Activated CD4-positive, alpha-beta T cell treated with anti-CD3 and anti-CD28 coated beads for 36 hours (primary cell): ENCODE measurements at places on chromosomes 7 and 10. TPM values are rescaled to one million over a fixed set of nuclear protein-coding genes. Genes with fewer than 3 reads are reported as not detected.

The FFAR4 gene
- not detected for total RNA-seq

The LIPA gene
- total RNA-seq: 22.1 TPM

GRCh38 chr7:101684983-101685330, 55.9 kb upstream of the MYL10 start:
- DNase-seq: no peak
- H3K36me3 ChIP-seq: no peaks in the 10 kb centered on the region
- H3K4me3 ChIP-seq: no peak overlapping the region
- H3K27ac ChIP-seq: no peak overlapping the region
- H3K4me1 ChIP-seq: no peaks in the 10 kb centered on the region

- peaks cover 5% of the 10 kb centered on the region for H3K27me3 ChIP-seq
- DNase-seq: no peak
- H3K36me3 ChIP-seq: no peaks in the 10 kb centered on the region
These were observed 298.2 kb upstream of the GALNT17 start for GRCh38 chr7:70833726-70834125.

- H3K27ac ChIP-seq: no peak overlapping the region
- no peaks in the 10 kb centered on the region for H3K4me1 ChIP-seq
- no peak for DNase-seq
- no peak overlapping the region for H3K4me3 ChIP-seq
- no peaks in the 10 kb centered on the region for H3K36me3 ChIP-seq
These were observed 564.9 kb downstream of the POM121L12 start for GRCh38 chr7:53600296-53600695.

- DNase-seq: no peak
- no peak overlapping the region for H3K4me3 ChIP-seq
- H3K27me3 ChIP-seq: peaks cover 10% of the 10 kb centered on the region
- no peaks in the 10 kb centered on the region for H3K4me1 ChIP-seq
These were observed 492.4 kb downstream of the TNS3 start for GRCh38 chr7:47089461-47089860.

The CCDC172 gene
- total RNA-seq: not detected

DNA sequence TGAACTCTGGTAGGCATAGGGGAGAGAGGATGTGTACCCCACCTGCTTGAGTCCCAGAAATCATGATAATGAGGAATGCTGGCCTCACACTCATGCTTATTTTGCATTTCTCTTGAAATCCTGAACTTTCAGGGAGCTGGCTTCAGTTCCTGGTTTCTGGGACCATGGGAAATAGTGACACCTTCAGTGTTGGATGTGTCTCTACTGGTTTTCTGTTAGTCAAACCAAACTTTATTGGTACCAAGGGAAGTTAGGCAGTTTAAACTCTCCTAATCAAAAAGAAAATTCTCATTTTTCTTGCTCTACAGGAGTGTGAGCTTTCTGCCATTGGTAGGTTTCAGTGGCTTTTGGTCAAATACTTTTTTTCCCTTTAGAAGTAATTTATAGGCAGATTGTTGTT, 11.8 kb upstream of the PCGF5 start:
- H3K4me1 ChIP-seq: peaks cover 66% of the 10 kb centered on the region
- H3K27ac ChIP-seq: peak overlapping the region; percentile 25
- H3K27me3 ChIP-seq: no peaks in the 10 kb centered on the region
- peaks cover 4% of the 10 kb centered on the region for H3K36me3 ChIP-seq

GRCh38 chr10:119538632-119539358, 3.7 kb downstream of the RGS10 start:
- DNase-seq: peak; percentile 81
- H3K27ac ChIP-seq: peak overlapping the region; percentile 87
- H3K4me1 ChIP-seq: peaks cover 70% of the 10 kb centered on the region

The HOXA10 gene
- not detected for total RNA-seq

The EMX2 gene
- total RNA-seq: not detected

- DNase-seq: no peak
- H3K27ac ChIP-seq: no peak overlapping the region
These were observed 70.5 kb downstream of the COPG2 start for GRCh38 chr7:130598056-130598455.

GRCh38 chr7:102320181-102320580, 33.5 kb downstream of the SH2B2 start:
- no peaks in the 10 kb centered on the region for H3K36me3 ChIP-seq
- no peaks in the 10 kb centered on the region for H3K4me1 ChIP-seq
- no peak overlapping the region for H3K27ac ChIP-seq
- H3K27me3 ChIP-seq: peaks cover 16% of the 10 kb centered on the region
- H3K4me3 ChIP-seq: no peak overlapping the region

- no peaks in the 10 kb centered on the region for H3K4me1 ChIP-seq
- H3K36me3 ChIP-seq: no peaks in the 10 kb centered on the region
- H3K27me3 ChIP-seq: no peaks in the 10 kb centered on the region
- H3K4me3 ChIP-seq: no peak overlapping the region
- no peak for DNase-seq
These were observed 35.9 kb upstream of the CYP2C9 start for GRCh38 chr10:94902570-94902969.
